ENCODE measurements at places on chromosomes 7 and 10. TPM values are rescaled to one million over a fixed set of nuclear protein-coding genes. Genes with fewer than 3 reads are reported as not detected.

The SAP25 gene
- not detected for total RNA-seq

GRCh38 chr10:105596749-105597148 lies 955.7 kb downstream of the SORCS3 start:
- no peaks in the 10 kb centered on the region for H3K36me3 ChIP-seq
- H3K4me3 ChIP-seq, result no peak overlapping the region
- DNase-seq, result no peak

- H3K4me1 ChIP-seq, result no peaks in the 10 kb centered on the region
- no peak for DNase-seq
- H3K27me3 ChIP-seq, result no peaks in the 10 kb centered on the region
- no peaks in the 10 kb centered on the region for H3K36me3 ChIP-seq
Measured at GRCh38 chr10:48639632-48640031, 34.8 kb upstream of the ARHGAP22 start.

DNA sequence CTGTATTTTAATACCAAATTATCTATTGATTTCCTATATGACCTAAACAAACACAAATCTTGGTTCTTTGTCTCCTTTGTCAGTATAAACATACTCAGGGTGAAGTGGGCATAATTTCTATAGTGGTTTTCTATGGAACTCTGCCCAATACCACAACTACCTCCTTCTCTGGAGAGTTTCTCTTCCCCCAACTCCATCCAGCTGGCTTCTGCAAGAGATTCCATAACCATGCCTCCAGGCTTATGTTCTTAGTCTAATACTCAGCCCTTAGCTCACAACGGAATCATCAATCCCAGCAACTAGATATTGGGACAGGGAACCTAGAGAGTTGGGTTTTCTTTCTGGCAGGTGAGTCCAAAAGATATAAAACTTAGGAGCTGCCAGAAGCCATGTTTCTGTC lies 127.3 kb downstream of the TRIL start:
- H3K4me3 ChIP-seq, result no peak overlapping the region
- no peak for DNase-seq
- H3K36me3 ChIP-seq, result no peaks in the 10 kb centered on the region
- H3K27me3 ChIP-seq, result no peaks in the 10 kb centered on the region
- no peak overlapping the region for H3K27ac ChIP-seq

DNA sequence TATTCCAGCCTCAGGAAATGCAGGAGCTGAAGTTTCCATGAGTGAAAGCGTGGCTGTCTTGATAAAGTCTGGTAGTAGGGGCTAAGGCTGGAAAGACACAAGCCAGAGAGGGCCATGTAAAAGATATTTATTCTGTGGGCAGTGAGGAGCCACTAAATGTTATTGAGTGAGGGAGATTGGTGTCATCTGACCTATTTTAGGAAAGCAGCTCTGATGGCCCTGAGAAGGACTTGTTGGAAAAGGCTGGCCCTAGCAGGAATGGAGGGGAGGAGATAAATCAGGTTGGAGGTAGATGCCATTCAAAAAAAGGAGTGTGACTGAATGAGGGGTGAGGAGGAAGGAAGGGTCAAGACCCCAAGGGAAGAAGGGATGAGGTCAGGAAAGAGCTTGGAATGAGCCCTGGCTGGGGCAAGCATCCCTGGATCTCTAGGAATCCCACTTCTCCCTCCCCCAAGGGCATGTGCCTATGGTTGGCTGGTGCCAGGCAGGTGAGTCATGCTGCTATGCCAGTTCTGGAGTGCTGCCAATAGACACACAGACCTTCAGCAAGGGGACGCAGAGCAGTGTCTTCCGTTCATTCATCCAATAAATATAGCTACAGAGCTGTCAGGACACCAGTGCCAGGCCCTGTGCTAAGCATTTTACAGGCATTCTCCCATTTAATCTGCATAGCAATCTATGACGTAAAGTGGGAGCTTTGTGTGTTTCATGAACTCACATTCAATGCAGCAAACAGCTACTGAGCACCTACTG lies 2.0 kb downstream of the ANKRD2 start:
- peaks cover 46% of the 10 kb centered on the region for H3K4me1 ChIP-seq
- H3K27me3 ChIP-seq, result no peaks in the 10 kb centered on the region
- peak; percentile 79 for DNase-seq
- peak overlapping the region; percentile 81 for H3K27ac ChIP-seq

DNA sequence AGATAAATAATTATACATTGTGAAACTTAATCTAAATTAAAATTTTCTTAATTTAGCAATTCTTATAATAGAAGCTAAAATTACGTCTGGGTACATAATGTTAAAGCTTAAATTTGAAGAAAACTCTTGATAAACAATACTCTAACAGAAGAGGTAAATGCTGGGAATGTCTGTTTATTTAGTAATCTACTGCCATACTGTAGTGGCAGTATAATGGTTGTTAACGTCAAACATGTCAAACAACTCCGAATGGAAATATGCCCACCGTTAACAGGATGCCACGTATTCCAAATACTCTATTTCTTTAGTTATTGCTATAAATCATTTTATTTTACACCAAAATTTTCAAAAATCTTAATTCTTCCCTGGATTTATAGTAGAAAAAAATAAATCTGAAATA lies 40.0 kb upstream of the PTPN12 start:
- H3K36me3 ChIP-seq, result no peaks in the 10 kb centered on the region
- no peaks in the 10 kb centered on the region for H3K4me1 ChIP-seq
- no peak for DNase-seq
- no peak overlapping the region for H3K4me3 ChIP-seq
- H3K27ac ChIP-seq, result no peak overlapping the region

DNA sequence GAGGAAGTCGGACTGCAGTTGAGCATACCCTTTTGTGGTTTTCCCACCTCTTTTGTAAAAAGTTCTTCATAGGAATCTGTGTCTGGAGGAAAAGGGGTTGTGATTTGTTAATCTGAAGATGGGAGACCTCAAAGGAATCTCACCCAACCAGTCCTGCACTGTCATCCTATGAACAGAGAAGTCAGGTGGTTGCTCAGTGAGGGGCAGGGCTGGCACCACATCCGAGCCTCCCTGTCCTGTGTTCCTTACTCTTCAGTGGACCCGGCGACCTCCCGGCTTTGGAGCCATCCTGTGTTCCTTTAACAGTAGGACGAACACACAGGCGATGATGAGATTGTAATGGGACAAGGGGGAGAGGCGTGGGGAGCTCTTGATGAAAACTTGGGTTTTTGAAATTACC lies 2.8 kb upstream of the MGMT start:
- H3K27ac ChIP-seq, result no peak overlapping the region
- DNase-seq, result no peak
- no peak overlapping the region for H3K4me3 ChIP-seq
- no peaks in the 10 kb centered on the region for H3K36me3 ChIP-seq
- no peaks in the 10 kb centered on the region for H3K27me3 ChIP-seq

- no peak overlapping the region for H3K4me3 ChIP-seq
- no peak for DNase-seq
- H3K4me1 ChIP-seq, result peaks cover 65% of the 10 kb centered on the region
Measured at GRCh38 chr10:87927091-87927490, 63.7 kb downstream of the PTEN start.
